ENCODE measurements at places on chromosomes 12 and 14.

GRCh38 chr12:15532364-15532977 is 210.2 kb downstream of the PTPRO start:
- DNase-seq = peak; percentile 71

DNA sequence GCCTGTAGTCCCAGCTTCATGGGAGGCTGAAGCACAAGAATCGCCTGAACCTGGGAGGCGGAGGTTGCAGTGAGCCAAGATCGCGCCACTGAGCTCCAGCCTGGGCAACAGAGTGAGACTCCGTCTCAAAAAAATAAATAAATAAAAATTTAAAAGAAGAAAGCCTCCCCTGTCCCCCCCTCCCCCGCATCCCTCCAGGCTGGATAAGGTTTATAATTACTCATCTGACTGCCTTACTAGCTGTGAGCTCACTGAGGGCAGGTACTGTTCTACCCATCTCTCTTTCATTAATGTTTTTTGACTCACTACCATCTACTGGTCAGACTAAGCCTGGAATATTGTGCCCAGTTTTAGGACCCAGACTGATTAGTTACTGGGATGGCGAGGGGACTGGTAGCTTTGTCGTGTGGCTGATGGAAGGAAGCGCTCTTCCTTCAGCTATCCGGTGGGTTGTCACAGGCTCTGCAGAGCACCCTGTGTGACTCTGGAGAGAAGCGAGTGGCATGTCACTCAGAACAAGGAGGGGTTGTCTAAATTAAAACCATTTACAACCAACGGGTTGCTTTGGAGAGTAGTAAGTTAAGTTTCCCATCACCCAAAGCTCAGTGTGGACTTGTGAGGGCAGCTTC is 16.9 kb downstream of the EVL start:
- no peak for DNase-seq

DNA sequence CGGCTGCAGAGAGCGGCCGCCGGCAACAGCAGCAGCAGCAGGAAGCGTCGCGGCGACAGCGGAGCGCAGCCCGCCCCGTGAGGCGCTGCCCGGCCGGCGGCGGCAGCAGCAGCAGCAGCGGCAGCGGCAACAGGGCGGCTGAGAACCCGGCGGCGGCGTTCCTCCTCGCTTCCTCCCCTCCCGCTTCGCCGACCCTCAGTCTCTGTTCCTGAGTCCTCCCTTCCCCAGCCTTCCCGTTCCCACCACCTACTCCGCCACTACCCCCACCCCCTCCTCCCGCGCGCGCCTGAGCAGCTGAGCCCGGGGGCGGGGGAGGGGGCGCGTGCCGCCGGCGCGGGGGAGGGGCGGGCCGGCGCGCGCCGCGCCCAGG is 310 bp downstream of the BICDL1 start:
- no peak for DNase-seq

- DNase-seq = no peak
Measured at GRCh38 chr14:99128185-99128584, 143.8 kb downstream of the BCL11B start.

- DNase-seq = no peak
Measured at GRCh38 chr14:78292003-78292402, 121.8 kb downstream of the NRXN3 start.

DNA sequence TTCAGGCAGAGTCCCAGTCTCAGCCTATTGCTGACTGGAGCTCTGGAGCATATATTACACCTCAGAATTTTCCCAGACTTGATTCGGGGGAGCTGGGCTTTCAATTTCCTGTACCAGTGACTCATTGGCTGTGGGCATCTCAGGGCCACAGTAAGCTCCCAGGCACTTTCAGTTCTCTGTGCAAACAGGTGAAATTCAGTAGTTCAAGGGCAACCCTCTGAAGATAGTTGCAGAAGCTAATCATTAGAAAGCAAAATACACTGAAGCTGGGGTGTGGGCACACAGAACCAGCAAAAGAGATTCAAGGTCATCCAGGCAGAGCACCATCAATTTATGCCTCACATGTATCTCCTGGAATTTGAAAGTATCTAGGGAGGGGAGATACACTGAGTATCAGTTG is 8.1 kb upstream of the NIN start:
- no peak for DNase-seq

DNA sequence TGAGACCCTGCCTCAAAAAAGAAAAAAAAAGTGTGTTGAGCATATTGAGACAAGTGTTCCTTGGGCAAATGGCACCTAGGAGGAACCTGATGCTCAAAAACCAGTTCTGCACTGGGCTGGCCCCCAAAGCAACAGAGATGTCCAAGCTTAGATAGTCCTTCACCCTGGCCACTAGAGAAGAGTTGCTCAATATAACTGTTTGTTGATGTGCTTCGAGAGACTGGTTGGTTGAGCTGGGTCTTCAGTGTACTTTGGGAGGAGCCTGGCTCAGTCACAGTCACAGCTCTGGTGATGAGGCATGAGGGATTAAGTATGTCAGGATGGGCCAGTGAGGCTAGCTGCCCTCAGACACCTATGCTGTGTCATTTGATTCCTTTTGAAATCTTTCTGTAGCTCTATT is 38.0 kb downstream of the SLC2A14 start:
- no peak for DNase-seq

DNA sequence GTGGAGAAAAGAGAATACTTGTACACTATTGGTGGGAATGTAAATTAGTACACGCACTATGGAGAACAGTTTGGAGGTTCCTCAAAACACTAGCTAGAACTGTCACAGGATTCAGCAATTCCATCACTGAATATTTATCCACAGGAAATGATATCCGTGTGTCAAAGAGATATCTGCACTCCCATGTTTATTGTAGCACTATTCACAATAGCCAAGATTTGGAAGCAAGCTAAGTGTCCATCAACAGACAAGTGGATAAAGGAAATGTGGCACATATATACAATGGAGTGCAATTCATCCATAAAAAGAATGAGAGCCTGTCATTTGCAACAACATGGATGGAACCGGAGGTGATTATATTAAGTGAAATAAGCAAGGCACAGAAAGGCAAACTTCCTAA is 428.5 kb downstream of the CCDC91 start:
- no peak for DNase-seq

- DNase-seq = no peak
Measured at GRCh38 chr12:92989715-92990484, 60.8 kb upstream of the EEA1 start.

- DNase-seq = no peak
Measured at GRCh38 chr14:97282210-97283004, 485.2 kb downstream of the VRK1 start.

DNA sequence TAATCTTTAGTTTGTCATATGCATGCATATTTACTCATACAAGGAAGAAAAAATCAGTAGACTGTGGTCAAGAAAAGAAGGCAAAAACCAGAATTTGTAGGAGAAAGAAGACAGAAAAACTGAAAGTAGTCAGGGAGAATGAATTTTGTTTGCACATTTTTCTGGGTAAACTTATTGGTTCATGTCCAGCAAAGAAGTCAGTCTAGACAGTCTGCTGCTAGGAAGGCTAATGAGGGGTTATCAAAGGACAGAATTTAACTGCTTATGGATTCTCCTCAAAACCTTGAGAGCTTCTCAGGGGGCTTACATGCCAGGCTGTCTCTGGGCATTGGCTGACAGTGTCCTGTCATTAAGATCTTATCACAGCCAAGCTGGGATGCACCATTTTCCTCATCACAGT is 293.9 kb downstream of the RPAP3 start:
- DNase-seq = no peak

- DNase-seq = no peak
Measured at GRCh38 chr14:36442824-36443241, 77.2 kb downstream of the NKX2-1 start.

DNA sequence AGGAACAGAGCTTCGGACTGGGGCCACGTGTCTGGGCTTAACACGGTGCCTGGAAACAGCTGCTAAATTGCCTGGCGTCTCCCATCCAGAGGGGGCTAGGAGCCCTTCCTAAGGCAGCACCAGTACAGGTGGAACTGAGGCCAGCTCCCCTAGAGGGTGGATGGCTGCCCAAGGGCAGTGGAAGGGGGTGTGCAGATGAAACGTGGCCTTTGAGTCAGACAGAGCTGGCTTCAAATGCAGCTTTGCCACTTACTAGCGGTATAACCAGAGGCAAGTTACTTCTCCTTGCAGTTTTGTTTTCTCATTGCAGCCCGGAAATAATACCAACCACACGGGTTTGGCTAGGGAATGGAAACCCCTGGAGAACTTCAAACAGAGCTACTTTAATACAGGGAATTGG is 59.3 kb upstream of the SLC24A4 start:
- DNase-seq = no peak

DNA sequence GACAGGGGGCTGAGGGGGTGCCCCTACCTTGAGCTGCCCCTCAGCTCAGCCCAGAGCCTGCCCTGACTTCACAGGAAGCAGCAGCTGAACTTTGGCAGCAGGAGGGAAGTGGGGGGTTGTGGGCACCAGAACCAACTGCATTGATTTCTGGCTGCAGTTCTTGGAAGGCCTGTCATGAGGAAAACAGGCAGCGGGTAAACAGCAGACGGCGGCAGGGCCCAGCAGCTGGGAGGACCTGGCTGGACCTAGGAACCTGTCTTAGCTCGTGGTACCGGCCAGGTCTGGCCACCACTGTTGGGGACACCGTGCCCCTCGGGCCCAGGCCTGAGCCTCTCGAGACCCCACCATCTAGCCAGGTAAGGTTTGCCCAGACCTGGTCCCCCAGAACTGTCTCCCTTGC is 154.2 kb upstream of the MYL2 start:
- DNase-seq = no peak

DNA sequence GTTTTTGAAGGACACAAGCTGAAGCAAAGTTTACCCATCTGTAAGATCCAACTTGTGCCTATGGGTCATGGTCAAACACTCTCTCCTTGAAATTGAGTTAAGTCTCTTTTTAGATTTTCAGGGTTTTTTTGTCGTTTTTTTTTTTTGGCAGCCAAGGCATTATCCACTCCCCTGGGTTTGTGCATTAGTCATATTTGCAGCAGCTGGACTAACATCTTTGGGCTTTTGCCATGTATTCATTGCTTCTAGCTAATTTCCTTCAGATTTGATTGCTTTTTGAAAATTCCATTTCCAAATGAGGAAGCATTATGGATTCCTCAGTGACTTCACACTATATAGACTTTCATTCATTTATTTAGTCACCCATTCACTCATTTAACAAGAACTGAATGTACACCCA is 80.3 kb upstream of the SRRM4 start:
- no peak for DNase-seq

DNA sequence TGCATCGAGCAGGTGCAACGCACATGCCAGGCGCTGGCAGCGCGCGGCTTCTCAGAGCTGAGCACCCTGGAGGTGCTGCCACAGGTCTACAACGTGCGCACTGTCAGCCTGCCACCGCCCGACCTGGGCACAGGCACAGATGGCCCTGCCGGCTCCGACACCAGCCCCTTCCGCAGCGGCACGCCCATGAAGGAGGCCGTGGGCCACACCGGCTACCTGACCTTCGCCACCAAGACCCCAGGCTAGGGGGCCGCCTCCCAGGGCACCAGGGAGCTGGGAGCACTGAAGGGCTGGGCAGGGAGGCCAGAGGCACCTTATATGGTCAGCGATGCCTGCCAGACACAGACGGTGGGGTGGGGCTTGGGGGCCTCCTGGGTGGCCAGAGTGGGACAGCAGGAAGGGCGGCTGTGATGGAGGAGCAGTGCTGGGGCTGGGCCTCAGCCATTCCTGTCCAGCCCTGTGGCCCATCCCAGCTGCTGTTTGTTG is 5.6 kb downstream of the TRMT61A start:
- no peak for DNase-seq

- no peak for DNase-seq
Measured at GRCh38 chr12:128583453-128583852, 240.3 kb downstream of the SLC15A4 start.

DNA sequence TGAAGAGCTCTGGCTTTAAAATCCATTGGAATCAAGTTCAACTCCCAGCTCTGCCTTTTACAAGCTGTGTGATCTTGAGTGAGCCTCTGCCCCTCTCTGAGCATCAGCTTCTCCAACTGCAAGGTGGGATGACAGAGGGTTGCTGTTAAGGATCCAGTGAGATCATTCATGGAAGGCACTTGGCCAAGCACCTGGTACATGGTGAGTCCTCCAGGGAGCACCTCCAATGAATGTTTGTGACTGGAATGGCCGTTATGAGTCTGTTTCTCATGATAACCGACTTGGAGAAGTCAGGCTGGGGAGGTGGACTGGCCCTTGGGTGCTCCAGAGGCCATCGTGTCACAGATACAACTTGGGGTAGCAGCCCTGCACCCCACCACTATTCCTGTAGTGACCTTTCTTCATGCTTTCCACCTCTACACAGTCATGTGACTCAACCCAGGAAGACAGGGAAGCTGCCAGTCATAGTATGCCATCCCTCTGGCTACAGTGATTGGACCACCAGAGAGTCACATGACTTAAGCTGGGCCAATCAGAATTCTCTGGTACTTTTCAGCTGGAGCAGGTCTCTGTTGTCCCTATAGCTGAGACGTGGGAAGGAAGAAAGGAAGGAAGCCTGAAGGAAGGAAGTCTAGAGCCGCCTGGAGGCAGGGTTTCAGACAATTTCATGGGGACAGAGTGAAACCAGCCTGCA is 146.5 kb upstream of the MYL2 start:
- DNase-seq = no peak

DNA sequence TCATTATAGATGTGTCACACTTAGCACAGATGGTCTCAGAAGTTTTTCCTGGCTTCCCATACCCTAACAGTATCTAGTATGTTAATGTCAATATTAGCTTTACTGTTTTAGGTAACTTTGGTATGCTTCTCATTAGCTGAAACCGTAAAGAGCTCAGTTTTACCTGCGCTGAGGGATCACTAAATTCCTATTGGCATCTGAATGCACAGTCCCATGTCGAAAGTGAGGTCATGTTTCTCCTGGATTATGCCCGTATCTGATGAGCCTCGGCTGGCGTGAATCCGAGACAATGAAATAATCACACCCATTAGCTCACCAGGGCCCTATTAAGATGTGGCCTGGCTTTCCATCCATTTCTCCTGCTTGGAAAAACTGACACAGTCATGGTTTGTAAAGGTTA is 418.2 kb downstream of the ZFP36L1 start:
- DNase-seq = no peak

DNA sequence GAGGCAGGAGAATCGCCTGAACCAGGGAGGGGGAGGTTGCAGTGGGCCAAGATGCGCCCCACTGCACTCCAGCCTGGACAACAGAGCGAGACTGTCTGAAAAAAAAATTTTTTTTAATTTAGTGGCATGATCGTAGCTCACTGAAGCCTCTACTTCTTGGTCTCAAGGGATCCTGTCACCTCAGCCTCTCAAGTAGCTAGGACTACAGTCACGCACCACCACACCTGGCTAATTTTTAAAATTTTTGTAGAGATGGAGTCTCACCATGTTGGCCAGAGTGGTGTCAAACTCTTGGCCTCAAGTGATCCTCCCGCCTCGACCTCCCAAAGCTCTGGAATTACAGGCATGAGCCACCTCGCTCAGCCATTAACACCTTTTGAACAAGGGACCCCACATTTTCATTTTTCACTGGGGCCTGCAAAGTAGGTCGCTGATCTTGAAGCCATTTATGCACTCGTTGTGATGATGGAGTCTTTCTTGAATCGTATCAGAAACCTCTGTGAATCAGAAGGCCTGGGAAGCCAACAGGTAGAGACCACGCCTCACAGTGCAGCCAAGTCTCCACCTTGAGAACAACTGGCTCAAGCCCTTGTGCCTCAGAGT is 5.9 kb downstream of the HCAR1 start:
- DNase-seq = no peak

GRCh38 chr14:53249059-53249458 is 95.9 kb upstream of the DDHD1 start:
- DNase-seq = no peak

All from activated CD4-positive, alpha-beta T cell treated with anti-CD3 and anti-CD28 coated beads, Interleukin-2, amount 10 ng/mL, durations not matched to agents 7 days and 5 days (primary cell).